ENCODE measurements at places on chromosomes 11 and 22.

DNA sequence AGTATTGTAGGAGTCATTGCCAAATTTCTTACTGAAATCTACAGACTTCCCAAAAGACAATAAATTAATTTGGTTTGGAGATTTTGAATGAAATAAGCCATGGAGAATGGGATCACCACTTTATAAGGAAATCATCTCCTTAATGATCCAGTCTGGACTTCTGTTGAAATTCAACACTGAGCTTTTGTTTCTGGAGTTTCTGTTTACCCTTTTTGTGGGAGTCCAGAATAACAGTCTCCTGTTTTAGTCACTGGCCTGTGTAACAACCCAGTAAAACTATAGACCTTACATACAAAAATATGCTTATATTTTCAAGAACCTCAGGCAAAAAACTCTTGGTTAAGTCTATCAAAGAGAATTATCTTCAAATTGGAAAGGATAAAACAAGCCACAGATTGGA is 321.7 kb upstream of the PLET1 start:
- DNase-seq, result no peak

- no peak for DNase-seq
Measured at GRCh38 chr11:67177399-67178281, 58.6 kb downstream of the KDM2A start.

DNA sequence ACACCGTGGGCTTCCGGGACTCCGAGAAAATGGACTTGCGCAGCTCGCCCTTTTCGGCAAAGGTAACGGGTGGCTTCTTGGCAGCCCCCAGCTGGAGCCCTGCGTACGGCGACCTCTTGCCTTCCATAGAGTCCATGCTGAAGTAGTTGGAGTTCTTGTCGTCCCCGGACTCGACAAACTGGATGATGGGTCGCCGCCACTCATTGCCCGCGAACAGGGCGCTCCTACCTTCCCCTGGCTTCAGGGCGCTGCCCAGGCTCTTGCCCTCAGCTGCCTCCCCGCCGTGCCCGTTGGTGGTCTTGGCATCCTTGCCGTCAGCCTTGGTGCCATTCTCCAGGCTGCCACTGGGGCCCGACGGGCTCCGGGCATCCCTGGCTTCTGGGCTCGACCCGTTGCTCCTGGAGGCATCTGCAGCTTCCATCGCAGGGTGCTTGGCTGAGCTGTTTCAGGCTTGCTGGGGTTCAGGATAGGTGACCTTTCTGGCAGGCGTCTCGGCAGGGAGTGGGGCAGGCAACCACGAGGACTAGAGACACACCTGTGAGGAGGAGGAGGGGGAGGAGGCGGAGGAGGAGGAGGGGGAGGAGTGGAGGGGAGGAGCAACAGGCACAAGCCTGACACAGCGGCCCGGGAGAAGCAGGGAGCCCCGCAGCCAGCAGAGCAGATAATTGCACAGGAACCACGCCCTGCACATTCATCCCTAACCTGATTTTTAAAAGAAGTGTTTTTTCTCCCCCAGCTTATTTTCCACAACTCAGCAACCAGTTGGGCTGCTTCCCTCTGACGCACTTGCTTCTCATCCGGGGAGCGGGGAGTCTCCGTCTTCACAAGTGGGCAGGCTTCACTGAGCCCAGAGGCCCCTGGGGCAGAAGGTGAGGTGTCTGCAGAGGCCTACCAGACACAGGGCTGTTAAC is at the start of gene TRIM29:
Gene TRIM29, minus strand, starts transcription at position 503 of the 911 bp plus-strand sequence. Its CDS starts 82 bp downstream, at position 421.
- DNase-seq, result no peak

DNA sequence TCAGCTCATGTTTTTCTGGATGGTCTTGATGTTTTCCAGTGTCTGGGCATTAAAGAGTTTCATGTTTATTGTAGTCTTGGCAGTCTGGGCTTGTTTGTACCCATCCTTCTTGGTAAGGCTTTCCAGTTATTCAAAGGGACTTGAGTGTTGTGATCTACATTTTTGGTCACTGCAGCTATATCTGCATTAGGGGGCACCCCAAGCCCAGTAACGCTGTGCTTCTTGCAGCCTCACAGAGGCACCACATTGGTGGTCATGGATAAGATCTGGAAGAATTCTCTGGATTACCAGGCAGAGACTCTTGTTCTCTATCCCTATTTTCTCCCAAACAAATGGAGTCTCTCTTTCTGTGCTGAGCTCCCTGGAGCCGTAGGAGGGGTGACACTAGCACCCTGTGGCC is 451.5 kb upstream of the FAT3 start:
- DNase-seq, result no peak

GRCh38 chr11:83835423-83835822 is 549.3 kb upstream of the CCDC90B start:
- no peak for DNase-seq

DNA sequence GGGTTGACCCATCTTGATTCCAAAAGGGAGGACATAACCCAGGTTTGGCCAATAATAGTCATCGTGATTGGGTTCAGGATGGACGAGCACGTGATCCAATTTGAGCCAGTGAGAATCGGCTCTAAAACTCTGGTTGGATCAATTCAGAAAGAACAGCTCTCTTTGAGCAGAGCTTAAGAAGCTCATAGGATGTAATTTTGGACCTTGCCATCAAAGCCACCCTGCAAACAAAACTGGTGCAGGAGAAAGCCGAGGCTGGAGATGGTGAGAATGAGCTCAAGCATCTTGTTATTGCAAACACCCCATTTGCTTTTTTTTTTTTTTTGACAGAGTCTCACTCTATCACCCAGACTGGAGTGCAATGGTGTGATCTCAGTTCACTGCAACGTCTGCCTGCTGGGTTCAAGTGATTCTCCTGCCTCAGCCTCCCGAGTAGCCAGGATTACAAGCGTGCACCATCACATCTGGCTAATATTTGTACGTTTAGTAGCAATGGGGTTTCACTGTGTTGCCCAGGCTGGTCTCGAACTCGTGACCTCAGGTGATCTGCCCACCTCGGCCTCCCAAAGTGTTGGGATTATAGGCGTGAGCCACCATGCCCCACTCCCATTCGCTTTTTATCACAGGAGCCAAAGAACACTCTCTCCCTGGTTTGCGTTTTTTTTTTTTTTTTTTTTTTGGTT is 13.8 kb upstream of the MIAT start:
- DNase-seq, result no peak

- no peak for DNase-seq
Measured at GRCh38 chr11:26584818-26585217, 12.8 kb upstream of the MUC15 start.

DNA sequence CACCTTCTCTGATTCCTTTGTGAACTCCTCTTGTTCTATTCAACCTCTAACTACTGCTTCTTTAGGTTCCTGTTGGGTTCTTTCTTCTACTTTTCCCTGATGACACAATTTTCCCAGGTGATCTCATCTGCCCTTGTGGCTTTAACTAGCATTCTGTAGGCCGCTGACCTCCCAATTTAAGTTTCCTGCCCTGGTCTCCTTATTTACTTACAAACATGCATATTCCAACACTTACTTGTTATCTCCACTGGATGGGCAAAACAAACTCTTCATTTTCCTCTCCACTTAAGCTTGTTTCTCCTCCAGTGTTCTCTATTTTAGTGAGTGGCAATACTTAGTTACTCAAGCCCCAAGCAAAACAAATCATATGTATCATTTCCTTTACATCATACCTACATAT is 734.5 kb downstream of the METTL15 start:
- DNase-seq, result no peak

- DNase-seq, result no peak
Measured at GRCh38 chr11:132444911-132445310, 1074.5 kb downstream of the NTM start.

GRCh38 chr22:48376428-48376827 is 1451.2 kb downstream of the BRD1 start:
- no peak for DNase-seq

GRCh38 chr11:35822815-35823495 is 120.9 kb upstream of the LDLRAD3 start:
- no peak for DNase-seq

GRCh38 chr22:25970374-25970911 is 198.8 kb upstream of the SEZ6L start:
- peak; percentile 22 for DNase-seq

DNA sequence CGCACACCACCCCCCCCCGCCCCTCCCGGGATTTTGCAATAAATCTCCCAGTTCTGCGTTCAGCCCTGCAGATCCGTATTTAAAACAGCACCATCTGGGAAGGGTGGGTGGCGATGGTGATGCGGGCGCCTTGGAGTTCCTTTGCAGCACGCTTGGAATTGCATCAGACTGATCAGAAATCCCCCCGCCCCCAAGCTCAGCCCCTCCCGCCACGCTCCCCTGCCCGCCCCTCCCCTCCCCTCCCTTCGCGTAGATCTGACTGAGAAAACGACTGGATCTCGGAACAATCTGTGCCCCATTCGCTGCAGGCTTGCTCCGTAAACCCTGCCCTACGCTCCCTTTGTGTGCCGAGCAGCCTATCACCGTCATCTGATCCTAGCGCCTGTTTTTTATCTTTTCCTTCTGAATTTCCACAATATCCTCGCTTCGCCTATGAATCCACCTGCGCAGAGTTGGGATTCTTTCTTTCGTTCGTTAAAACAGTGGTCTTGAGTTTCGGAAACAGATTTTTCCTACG is 18.1 kb upstream of the BDNF start:
- DNase-seq, result no peak

DNA sequence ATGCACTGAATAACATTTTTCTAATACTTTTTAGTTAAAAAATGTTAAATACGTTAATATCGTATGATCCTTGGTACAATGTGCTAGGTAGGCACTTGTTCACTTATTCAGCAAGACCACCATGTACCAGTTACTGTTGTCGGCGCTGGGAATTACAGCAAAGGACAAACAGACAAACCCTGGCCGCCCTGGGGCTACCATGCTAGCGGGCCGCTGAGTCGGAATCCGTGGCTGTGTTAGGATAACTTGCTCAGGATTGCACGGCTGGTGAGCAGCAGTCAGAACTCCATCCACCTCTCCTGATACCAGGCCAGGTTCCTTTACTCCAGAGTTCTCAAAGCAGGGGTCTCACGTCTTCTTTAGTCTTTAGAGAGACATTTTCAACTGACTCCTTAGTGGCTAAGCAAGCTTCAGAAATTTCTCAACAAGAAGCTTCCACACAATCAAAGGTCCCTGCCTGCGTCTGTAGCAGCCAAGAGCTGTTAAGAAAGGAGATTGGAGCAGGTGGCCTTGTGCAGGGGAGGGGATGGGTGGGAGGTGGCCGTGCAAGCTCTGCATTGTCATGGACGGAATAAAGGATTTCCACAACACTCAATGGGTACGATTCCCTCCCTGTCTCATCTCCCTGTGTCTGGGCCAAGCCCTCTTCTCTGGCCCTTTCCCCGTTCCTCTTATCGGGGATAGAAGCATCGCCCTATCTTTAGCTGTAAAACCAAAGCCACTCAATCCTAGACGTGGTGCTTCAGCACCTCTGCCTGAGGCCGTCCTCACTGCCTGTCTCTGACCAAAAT is 39.8 kb upstream of the NNMT start:
- peak; percentile 60 for DNase-seq

- DNase-seq, result no peak
Measured at GRCh38 chr22:46596819-46597218, 23.4 kb upstream of the GRAMD4 start.

- DNase-seq, result no peak
Measured at GRCh38 chr22:42596863-42597530, 17.7 kb downstream of the POLDIP3 start.

- DNase-seq, result no peak
Measured at GRCh38 chr22:50247748-50248147, 2.9 kb upstream of the TUBGCP6 start.

DNA sequence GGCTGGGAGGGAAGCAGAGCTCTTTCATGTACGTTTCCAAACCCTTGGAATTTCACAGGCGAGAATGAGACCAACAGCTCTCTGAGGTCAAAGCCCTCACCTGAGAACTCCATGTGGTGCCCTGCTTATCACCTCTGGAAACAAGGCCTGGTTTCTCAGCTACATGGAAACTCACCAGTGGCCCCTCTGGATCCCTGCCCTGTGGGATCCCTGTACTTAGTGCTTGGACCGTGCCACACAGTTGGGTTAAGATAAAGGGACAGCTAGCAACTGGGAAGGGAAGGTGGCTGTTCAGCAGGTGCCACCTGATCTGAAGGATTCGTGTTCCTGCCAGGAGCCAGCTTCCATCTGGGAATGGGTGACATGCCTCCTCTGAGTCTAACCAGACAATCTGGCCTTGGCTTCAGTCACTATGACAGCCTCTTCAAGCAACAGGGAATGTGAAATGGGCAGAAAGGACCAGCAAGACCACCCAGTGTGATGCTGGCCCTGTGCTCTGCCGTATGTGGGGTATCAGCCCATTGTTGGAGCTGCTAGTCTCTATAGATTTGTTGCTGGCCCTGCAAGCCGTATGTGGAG is 54.3 kb upstream of the BID start:
- no peak for DNase-seq

DNA sequence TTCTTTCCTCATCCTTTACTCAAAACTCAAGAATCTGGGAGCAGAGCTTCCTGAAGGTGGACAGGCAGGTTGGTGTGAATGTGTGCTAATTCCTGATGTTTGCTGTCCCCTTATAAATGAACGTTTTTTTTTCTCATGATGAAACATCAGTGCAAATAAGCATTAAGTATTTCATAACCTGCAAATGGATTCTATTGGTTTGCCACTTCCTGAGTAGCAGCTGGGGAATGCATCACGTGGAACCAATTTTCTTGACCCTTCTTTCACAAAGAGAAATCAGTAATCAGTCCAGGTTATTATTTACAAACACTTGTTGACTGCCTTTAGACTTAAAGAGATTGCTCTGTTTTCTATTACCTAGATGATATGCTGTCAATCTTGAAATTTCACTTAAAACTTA is 40.1 kb upstream of the SCN3B start:
- no peak for DNase-seq

- no peak for DNase-seq
Measured at GRCh38 chr22:20803696-20804324, 29.9 kb downstream of the SERPIND1 start.

- no peak for DNase-seq
Measured at GRCh38 chr11:123235656-123236261, 40.7 kb upstream of the CLMP start.

- DNase-seq, result no peak
Measured at GRCh38 chr11:11735586-11735985, 106.2 kb upstream of the USP47 start.

GRCh38 chr11:64629796-64630562 is 39.0 kb downstream of the SLC22A12 start:
- no peak for DNase-seq

GRCh38 chr22:50726643-50727340 is 11.2 kb upstream of the ACR start:
- DNase-seq, result no peak
